ENCODE measurements at places on chromosomes 7 and 10.

DNA sequence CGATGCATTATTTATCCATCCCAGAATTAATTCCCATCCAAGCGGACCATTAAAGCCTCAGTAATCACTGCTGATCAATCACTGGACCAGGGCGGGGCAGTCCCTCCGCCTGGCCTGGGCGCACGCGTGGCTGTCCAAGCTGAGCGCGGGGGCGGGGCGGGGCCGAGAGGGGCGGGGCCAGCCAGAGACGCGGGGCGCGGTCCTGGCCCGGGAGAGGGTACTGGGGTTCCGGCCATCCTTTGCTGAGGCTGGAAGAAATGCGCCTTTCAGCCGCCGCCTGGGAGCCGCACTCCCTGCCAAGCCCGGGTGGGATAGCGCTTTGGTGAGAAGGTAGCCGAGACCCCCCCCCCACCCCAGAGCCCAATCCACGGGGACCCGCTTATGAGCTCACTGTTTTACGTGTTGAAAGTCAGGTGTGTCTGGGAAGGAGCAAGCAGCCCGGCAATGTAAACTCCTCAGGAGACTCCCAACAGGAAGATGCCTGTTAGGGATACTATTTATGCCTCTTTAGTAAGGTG lies at the start of gene ARHGAP22:
Gene ARHGAP22, minus strand, starts transcription at position 83 of the 518 bp plus-strand sequence. CDS start 277 bp downstream, outside the sequence.
- DNase-seq, result peak; percentile 21

DNA sequence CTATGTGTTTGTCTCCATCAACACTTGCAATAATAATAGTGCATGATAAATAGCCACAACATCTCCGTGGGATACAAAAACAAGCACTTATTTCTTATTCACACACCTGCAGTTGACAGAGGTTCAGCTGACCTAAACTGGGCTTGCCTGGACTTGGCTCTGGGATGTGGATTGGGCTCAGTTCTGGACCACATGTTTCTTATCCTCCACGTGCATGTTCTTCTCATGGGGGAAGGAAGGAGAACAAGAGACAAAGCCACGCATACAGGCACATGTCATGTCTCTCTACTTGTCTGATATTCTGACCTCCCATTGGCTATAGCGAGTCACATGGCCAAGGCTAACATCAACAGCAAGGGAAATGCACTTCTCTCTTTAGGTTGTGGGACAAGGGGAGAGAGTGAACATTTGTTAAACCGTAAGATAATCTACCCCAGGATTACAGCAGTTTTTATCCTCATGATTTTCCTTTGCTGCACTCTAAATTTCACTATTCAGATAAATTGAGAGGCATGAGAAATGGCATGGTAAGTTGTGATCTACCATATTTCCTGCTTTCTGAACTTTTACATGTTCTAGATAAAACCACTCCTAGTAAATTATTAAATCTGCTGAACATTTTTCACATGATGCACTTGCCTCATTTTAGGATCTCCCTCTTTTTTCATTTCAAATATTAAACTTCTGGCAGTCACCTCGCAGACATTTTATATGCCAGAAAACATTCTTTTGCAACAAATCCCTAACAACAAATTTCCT lies 33.7 kb downstream of the CFAP58 start:
- DNase-seq, result no peak

GRCh38 chr7:29343399-29343798 lies 148.8 kb downstream of the CHN2 start:
- DNase-seq, result no peak

DNA sequence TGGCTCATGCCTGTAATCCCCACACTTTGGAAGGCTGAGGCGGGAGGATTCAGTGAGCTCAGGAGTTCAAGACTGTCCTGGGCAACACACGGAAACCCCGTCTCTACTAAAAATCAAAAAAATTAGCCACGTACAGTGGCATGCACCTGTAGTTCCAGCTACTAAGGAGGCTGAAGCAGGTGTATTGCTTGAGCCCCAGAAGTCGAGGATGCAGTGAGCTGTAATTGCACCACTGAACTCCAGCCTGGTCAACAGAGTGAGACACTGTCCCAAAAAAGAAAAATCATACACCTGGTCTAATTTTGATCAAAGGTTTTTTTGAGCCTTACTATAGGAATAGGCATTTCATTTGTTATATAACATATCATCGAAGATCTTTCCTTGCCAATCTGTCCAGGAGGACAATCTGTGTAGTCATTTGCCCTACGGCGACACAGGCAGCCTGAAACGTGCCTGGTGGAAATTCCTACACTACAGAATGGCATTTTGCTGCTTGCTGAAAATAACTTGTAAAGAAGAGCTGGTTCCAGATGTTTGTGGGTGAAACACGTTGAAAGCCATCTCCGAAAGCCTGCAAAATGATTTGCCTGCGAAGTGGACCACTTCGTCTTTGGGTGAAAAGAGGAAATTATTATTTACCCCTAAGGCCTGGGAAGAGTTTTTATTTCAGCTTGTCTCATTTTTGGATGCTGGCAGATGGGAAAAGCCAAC lies 31.3 kb upstream of the GDI2 start:
- DNase-seq, result no peak

GRCh38 chr10:117663750-117664149 lies 121.2 kb downstream of the EMX2 start:
- DNase-seq, result no peak

GRCh38 chr10:103678178-103678526 lies 177.2 kb downstream of the SH3PXD2A start:
- no peak for DNase-seq

DNA sequence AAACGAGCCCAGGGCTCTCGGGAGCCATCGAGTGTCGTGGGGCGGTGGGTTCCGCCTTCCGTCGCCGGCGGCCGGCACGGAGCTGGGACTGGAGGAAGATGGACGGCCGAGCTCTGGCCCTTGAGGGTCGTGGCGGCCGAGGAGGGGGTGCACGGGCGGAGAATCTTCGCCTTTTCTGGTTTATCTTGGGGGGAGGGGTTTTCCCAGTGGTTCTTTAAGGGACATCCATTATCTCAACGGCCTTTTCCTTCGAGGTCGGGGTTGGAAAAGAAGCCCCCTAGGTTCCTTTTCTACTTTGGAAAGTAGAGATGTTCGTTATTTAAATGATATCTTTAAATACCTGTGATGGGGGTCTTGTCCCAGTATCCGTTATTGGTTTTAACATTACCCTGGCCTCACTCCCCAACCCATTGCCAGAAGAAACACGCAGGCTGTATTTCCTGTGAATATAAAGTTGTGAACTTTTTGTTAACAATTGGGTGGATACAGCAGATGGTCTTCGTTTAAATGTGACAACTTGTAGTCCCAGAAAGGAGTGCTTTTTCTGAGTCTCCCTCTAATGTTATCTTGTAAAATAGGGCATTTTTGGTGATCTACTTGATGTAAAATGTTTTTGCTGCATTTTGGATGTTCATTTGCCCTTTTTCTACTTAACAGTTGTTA lies 765 bp downstream of the CCAR1 start:
- peak; percentile 16 for DNase-seq

GRCh38 chr10:32388258-32389027 lies 41.5 kb upstream of the EPC1 start:
- no peak for DNase-seq

GRCh38 chr7:147079921-147080420 lies 963.4 kb downstream of the CNTNAP2 start:
- no peak for DNase-seq

DNA sequence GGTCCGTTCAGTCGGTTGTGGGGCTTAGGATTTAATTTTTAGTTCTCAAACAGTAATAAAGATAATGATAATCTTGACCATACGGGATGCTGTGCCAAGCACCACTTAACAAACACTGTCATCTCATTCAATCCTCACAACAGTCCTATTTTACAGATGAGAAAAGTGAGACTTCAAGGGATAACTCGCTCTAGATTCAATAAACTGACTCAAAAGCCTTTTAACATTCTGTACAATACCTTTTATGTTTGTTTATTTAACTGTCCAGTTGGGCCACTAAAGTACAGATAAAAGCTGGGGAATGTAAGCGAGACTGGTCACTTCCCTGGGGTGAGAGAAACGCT lies 437 bp upstream of the CFAP69 start:
- DNase-seq, result no peak

DNA sequence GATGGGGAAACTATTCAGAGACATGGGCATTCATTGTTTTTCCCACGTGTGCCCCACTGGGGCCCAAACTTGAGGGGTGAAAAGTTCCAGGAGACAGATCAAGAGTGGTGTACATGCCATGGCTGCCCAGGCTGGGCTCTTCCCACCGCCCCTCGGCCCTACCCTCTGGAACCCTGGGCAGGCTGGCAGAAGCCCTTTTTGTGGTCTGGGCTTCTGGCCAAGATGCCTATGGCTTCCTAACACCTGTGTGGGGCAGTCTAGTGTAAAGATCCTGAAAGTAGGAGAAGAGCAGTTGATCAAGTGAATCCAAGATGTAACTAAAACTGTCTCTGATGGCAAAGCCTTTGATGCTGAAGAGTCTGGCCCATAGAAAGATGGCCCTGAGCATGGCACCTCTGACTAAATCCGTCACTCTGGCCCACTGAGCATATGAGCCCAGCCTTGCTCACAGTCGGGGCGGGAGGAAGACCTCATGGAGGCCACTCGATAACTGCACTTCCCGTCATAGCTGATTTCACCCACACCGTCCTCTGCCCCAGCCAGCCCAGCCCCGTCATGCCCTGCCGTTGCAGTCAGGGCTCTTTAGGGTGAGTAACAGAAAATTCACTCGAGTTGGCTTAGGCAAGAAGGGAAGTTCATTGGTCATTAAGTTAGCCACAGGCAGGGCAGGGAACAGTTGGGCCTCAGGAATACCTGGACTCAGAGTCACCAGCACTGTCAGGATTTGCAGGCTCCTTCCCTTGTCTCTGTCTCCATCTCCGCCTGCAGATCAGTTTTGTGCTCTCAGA lies 37.9 kb upstream of the MTPAP start:
- DNase-seq, result no peak

- no peak for DNase-seq
These were observed 12.1 kb upstream of the TRUB1 start for GRCh38 chr10:114925587-114926586.

DNA sequence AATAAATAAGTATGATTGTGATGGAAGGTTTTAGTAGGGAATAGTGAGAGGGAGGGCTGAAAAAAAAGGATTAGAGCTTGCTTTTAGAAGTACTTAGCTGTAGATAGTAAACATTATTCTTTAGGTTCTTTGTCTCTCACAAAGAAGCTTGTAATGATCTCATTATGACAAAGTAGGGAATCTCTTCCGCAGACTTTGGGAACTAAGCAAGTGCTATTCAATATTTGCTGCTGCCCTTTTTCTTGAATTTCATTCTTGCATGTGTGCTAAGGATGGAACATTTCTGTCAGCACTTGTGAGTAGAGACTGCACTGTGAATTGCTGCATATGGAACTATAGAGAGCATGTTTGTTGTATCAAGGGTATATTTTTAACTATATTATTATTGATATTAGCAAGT lies 173.4 kb downstream of the ST7 start:
- no peak for DNase-seq

DNA sequence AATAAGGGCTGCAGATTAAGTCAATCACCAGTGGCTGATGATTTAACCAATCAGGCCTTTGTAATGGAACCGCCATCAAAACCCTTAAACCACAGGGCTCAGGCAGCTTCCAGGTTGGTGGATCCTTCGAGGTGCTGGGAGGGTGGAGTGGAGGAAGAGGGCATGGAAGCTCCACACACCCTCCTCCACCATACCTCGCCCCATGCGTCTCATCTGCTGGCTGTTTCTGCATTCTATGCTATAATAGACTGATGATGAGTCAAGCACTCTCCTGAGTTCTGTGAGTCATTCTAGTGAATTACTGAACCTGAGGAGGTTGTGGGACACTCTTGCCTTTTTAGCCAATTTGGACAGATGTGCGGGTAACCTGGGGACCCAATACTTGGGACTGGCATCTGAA lies 43.9 kb downstream of the CHST15 start:
- DNase-seq, result no peak

DNA sequence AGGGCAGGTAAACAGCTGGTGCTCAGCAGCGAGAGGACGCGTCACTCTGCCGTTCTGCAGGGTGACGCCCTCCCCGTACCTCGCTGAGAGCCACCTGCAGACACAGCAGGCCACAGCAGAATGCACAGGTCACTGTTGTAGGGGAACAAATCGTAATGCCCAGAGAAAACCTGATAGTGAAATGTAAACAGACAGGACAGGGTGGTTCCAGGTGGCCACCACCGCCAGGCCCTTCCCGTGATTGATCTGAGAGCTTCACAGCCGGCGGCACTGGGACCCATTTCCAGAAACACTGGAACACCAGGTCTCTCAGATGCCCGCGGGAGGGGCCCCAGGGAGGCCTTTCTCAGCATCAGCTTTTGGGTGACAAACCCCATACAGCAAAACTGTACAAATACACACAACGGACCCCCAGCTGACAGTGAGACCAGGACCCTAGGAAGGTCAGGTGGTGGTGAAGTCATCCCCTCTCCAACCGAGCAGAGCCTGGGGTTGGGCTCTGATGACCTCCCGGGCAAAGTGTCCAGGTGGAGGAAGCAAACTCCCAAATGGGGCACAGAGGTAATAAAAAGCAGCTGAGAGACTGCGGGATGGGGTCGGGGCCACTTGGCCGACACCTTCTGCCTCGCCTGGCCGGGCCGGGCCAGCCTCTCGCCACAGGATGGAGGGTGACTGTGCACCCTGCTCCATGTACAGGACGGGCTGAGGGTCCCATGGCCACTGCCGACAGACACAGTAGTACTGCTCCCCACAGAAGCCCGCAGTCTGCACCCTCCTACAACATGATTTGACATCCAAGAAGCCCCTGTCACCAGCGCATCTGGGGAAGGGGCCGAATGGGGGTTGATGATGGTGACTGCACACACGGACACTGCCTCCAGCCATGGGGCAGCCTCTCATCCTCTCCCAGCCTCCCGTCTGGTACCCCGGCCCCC lies 4.6 kb downstream of the BHLHA15 start:
- no peak for DNase-seq

- DNase-seq, result no peak
These were observed 1066.3 kb downstream of the CNTNAP2 start for GRCh38 chr7:147182874-147183273.

DNA sequence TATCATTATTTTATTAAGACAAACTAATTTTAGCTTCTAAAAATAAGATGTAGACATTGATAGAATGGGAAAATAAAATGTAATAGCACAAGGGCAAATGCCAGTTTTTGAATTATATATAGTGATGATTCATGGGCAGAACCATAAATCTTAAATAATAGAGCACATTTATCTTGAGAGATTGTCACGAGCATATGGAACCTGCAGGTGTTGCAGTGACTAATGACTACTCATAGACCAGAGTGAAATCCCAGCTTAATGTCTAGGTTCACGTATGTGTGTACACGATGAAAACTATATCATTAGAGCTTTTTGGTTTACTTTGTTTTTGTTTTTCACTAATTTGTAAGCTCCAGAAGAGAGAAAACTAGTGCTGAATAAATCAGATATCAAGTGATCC lies 150.2 kb upstream of the CACNA2D1 start:
- DNase-seq, result no peak

GRCh38 chr7:10657201-10657600 lies 316.5 kb upstream of the PHF14 start:
- no peak for DNase-seq

GRCh38 chr10:74415146-74415839 lies 264.3 kb downstream of the ADK start:
- DNase-seq, result no peak
